Stimulated activated CD4-positive, alpha-beta T cell treated with anti-CD3 and anti-CD28 coated beads, TNF-alpha, amount 100 ng/mL, for 1 hour (primary cell): ENCODE measurements at places on chromosomes 12 and 14.

DNA sequence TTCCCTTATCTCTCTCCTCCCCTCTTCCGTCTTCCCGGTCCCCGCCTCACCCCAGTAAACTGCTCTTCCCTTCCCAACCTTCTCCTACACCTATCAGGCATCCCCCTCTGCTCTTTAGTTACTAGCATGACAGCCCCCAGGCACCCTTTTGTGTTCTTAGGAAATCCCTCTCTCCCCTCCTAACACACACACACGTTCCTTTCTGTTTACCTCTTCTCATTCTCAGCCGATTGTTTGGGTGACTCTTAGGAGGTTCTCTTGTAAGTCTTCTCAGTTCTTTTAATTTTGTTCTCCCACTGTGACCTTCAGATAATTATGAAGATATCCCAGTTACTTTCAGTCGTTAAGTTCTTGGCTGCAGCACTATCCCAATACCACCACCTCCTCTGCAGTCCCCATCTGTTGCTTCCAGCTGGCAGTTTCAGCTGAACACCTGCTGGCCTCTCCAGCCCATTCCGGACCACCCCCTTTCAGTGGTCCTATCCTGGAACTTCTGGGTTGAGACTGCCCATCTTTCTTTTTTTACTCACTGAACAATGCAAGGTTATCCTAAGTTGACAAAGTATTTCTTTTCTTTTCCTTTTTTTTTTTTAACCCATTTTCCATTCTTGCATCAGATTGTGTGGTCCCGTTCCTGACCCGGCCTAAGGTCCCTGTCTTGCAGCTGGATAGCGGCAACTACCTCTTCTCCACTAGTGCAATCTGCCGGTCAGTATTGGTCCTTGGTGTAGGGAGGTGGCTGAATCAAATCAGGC, 711 bp downstream of the MARS1 start:
- no peak for DNase-seq

- DNase-seq: no peak
These were observed 1158.4 kb upstream of the TMEM132C start for GRCh38 chr12:127108360-127109215.

GRCh38 chr12:88706286-88706685, 126.0 kb upstream of the KITLG start:
- DNase-seq: no peak

DNA sequence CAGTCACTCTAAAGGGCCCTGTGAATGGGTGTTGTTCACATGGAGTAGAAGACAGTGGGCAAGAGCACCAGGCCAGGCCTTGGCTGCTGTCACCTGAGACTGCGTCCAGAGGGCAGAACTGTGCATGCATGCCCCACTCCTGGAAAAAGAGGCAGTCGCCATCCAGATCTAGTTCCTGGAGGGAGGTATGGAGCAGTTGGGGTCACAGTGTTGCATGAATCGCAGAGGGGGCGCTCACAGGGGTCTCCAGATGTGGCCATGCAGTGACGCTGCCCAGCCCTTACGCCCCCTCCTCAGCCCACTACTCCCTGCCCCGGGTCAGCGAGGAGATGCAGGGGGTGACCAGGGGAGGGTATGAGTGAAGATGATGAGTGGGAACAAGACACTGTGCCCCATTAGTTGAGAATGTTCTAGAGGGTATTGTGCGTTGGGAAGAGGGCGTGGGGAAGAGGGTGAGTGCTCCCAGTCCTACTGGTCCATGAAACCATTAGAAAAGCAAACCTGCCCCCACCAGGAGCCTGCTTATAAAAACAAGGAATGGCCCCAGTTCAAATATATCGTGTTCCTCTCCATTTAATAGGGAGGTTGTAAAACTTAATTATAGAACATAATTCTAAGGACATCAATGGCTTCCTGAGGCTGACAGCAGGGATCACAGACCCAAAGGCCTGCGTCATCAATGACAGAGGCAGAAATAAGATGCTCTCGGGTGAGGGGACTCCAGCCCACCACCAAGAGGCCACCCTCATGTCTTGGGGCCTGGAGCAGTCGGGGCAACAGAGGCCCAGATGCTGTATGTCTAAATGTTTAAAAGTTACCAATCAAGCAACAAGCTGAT, 32.2 kb upstream of the BCL7A start:
- DNase-seq: no peak

GRCh38 chr14:65476942-65477318, 64.4 kb downstream of the FUT8 start:
- DNase-seq: no peak
